Caco-2 (cell line): ENCODE measurements at places on chromosomes 11 and 22. TPM values are rescaled to one million over a fixed set of nuclear protein-coding genes. Genes with fewer than 3 reads are reported as not detected.

Gene RRP8
- total RNA-seq: 20.0 and 21.0 TPM in 2 replicates

Gene PHOX2A
- not detected in 2 replicates for total RNA-seq

- no peak overlapping the region for H3K4me3 ChIP-seq
- H3K27me3 ChIP-seq: no peaks in the 10 kb centered on the region
- no peaks in the 10 kb centered on the region for H3K4me1 ChIP-seq
These were observed 16.7 kb downstream of the BCL2L13 start for GRCh38 chr22:17655289-17655688.

Gene NLRP14
- not detected in 2 replicates for total RNA-seq

GRCh38 chr11:102325088-102325487, 7.8 kb downstream of the BIRC3 start:
- no peak overlapping the region for H3K27ac ChIP-seq
- no peak overlapping the region for H3K4me3 ChIP-seq
- no peaks in the 10 kb centered on the region for H3K27me3 ChIP-seq
- DNase-seq: no peak
- H3K4me1 ChIP-seq: no peaks in the 10 kb centered on the region

Gene CABP7
- not detected in 2 replicates for total RNA-seq

GRCh38 chr11:68122936-68123539, 1.9 kb upstream of the CHKA start:
- no peaks in the 10 kb centered on the region for H3K27me3 ChIP-seq
- no peaks in the 10 kb centered on the region for H3K36me3 ChIP-seq
- H3K4me1 ChIP-seq: peaks cover 80% of the 10 kb centered on the region
- DNase-seq: peak; percentile 91
- H3K4me3 ChIP-seq: no peak overlapping the region

DNA sequence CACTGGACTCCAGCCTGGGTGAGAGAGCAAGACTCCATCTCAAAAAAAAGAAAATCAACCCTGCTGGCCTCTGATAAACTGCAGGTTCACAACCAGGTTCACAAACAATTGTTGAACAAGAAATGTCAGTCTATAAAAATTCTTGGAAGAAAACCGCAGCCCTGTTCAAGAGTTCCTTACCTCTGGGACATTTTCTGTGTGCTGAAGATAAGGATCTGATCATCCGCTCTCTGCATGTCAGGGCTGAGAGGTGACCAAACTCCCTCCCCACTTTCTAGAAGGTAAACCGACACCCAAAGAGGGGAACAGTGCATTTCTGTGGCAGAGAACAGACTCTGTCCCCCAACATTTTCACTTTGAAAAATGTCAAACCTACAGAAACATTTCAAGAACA, 4.2 kb upstream of the UPK3A start:
- H3K4me1 ChIP-seq: peaks cover 75% of the 10 kb centered on the region
- no peak overlapping the region for H3K4me3 ChIP-seq
- no peaks in the 10 kb centered on the region for H3K36me3 ChIP-seq
- DNase-seq: peak; percentile 58
- H3K27me3 ChIP-seq: no peaks in the 10 kb centered on the region
- peak overlapping the region; percentile 70 for H3K27ac ChIP-seq

- no peaks in the 10 kb centered on the region for H3K27me3 ChIP-seq
- no peak overlapping the region for H3K4me3 ChIP-seq
- peak overlapping the region; percentile 1 for H3K27ac ChIP-seq
- peaks cover 6% of the 10 kb centered on the region; the same call in 1 of the 2 replicates for H3K4me1 ChIP-seq
- no peak for DNase-seq
These were observed 61.4 kb upstream of the MTMR2 start for GRCh38 chr11:95985174-95985808.

GRCh38 chr11:14323118-14323676, 35.8 kb downstream of the RRAS2 start:
- no peak for DNase-seq
- H3K4me1 ChIP-seq: no peaks in the 10 kb centered on the region
- H3K27me3 ChIP-seq: no peaks in the 10 kb centered on the region
- H3K36me3 ChIP-seq: no peaks in the 10 kb centered on the region
- no peak overlapping the region for H3K27ac ChIP-seq
- H3K4me3 ChIP-seq: no peak overlapping the region

Gene SLC22A25
- 0.16 TPM in 1 of 2 replicates, not detected in the other for total RNA-seq

Gene KCNQ1
- total RNA-seq: 0.72 and 1.0 TPM in 2 replicates

- H3K4me1 ChIP-seq: peaks cover 10% of the 10 kb centered on the region
- H3K36me3 ChIP-seq: no peaks in the 10 kb centered on the region
- DNase-seq: no peak
- no peak overlapping the region for H3K4me3 ChIP-seq
These were observed 5.1 kb upstream of the PPFIA1 start for GRCh38 chr11:70265341-70265740.

- DNase-seq: no peak
- 0 out of 2 replicates have a peak, but pooled peaks cover 5% of the 10 kb centered on the region for H3K4me1 ChIP-seq
- no peaks in the 10 kb centered on the region for H3K27me3 ChIP-seq
- 0 out of 2 replicates have a peak, but pooled peaks cover 1% of the 10 kb centered on the region for H3K36me3 ChIP-seq
These were observed 5.1 kb downstream of the CHEK2 start for GRCh38 chr22:28736301-28737155.

GRCh38 chr22:46846150-46846831, 83.8 kb downstream of the TBC1D22A start:
- H3K36me3 ChIP-seq: no peaks in the 10 kb centered on the region
- no peaks in the 10 kb centered on the region for H3K27me3 ChIP-seq
- DNase-seq: no peak
- no peak overlapping the region for H3K4me3 ChIP-seq
- H3K4me1 ChIP-seq: no peaks in the 10 kb centered on the region

DNA sequence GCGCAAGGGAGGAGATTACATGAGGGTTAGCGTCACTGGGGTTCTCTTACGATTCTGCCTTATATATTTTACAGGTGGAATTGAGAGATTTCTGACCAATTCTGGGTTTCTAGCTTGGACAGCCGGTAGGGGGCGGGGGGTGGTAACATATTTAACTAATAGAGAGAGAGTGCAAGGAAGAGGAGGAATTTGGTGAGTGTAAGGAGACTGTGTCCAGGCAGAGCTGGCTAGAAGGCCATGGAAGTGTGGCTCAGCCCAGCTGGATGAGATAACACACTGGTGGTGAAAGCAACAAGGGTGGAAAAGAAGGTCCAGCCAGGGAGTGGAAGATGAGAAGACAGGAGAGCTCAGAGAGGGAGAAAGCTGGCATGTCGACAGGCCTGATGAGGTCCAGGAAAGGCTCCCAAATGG, 56.5 kb downstream of the ST3GAL4 start:
- H3K27me3 ChIP-seq: no peaks in the 10 kb centered on the region
- peaks cover 5% of the 10 kb centered on the region; the same call in 1 of the 2 replicates for H3K4me1 ChIP-seq
- no peaks in the 10 kb centered on the region for H3K36me3 ChIP-seq
- peak; percentile 33 for DNase-seq

DNA sequence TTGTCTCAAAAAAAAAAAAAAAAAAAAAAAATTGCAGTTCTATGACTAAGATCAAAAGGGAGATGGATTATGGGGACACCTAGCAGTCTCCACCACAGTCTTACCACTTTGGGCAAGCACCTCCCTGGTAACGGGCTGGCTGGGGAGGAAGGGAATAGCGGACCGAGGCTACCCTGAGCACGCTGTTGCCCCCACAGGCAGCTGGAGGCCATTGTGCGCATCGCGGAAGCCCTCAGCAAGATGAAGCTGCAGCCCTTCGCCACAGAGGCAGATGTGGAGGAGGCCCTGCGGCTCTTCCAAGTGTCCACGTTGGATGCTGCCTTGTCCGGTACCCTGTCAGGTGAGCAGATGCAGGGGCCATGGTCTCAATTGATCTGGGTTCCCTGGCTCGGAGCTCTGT, 21.2 kb downstream of the MCM5 start:
- H3K36me3 ChIP-seq: peaks cover 3% of the 10 kb centered on the region
- H3K27me3 ChIP-seq: no peaks in the 10 kb centered on the region
- no peak overlapping the region for H3K4me3 ChIP-seq
- H3K27ac ChIP-seq: no peak overlapping the region

- no peaks in the 10 kb centered on the region for H3K4me1 ChIP-seq
- H3K36me3 ChIP-seq: peaks cover 22% of the 10 kb centered on the region
These were observed 40.8 kb downstream of the APOL1 start for GRCh38 chr22:36293606-36294292.

GRCh38 chr11:73185680-73186293, 32.3 kb upstream of the P2RY2 start:
- H3K27me3 ChIP-seq: no peaks in the 10 kb centered on the region
- H3K36me3 ChIP-seq: no peaks in the 10 kb centered on the region
- H3K27ac ChIP-seq: no peak overlapping the region
- no peak for DNase-seq
- H3K4me1 ChIP-seq: peaks cover 23% of the 10 kb centered on the region

DNA sequence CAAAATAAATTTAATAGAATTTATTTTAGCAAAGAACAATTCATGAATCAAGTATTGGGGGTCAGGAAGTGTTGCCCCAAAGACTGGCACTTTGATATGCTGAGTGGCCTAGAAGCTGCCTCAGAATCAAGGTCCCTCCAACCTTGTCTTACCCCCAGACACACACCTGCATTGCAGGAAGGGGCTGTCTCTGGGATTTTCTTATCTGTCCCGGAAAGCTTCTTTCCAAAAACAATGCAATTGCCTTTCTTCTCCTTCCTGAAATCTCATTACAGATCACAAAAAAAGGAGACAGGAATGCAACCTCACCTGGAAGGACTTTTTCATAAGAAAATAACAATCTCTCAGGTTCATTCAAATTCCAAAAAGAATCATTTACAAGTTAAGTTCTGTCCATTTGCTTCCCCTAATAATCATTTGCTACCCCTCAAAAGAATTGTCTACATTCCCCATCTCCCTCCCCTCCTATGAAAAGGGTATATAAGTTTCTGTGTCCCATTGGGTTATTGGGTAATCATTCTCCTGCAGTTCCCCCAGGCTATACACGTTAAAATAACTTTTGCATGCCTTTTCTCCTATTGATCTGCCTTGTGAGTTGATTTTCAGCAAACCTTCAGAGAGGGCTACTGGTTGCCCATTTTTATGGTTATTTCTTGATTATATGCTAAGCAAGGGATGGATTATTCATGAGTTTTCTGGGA, 21.3 kb downstream of the OR10A6 start:
- no peak overlapping the region for H3K27ac ChIP-seq
- no peaks in the 10 kb centered on the region for H3K36me3 ChIP-seq
- no peak overlapping the region for H3K4me3 ChIP-seq
- peaks cover 47% of the 10 kb centered on the region for H3K4me1 ChIP-seq
- DNase-seq: no peak

GRCh38 chr22:16965083-16965482, 42.9 kb downstream of the GAB4 start:
- DNase-seq: no peak
- H3K4me1 ChIP-seq: no peaks in the 10 kb centered on the region
- H3K4me3 ChIP-seq: no peak overlapping the region
- H3K27me3 ChIP-seq: no peaks in the 10 kb centered on the region; the same call in none of the 2 replicates

DNA sequence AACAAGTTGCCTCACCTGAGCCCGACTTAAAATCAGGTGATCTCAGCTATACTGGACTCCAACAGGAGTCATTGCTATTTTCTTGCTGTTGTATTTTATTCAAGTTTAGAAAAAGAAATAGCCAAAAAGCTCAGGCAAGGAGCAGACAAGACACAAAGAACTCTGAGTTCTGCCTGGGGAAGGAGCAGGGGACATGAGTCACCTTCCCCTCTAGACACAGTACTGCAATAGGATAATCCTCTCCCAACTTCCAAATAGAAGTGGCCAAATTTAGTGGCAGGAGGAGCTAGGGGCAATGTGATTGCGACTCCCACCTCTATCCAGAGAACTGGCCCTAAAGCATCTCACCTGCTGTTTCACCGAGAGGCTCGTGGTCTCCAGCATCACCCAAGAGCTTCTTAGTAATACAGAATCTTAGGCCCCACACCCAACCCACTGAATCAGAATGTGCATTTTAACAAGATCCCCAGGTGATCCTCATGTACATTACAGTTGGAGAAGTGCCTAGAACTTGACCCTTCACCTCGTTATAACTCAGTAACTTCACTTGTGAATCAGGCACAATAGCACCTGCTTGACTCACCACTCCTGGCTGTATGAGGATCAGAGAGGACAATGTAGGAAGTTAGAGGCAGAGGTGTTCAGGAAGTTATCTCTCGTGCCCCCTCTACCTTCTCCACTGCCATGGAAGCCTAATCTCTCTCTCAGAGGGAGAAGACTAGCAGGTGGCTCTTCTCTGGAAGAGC, 56.8 kb upstream of the FBXO3 start:
- DNase-seq: no peak
- peaks cover 7% of the 10 kb centered on the region; the same call in 1 of the 2 replicates for H3K4me1 ChIP-seq
- H3K27me3 ChIP-seq: peaks cover 2% of the 10 kb centered on the region
- H3K36me3 ChIP-seq: no peaks in the 10 kb centered on the region
- no peak overlapping the region for H3K27ac ChIP-seq
- H3K4me3 ChIP-seq: no peak overlapping the region

- peaks cover 3% of the 10 kb centered on the region; the same call in 1 of the 2 replicates for H3K27me3 ChIP-seq
- peaks cover 17% of the 10 kb centered on the region for H3K4me1 ChIP-seq
- peak within 1 kb of the TSS; percentile 74 for H3K4me3 ChIP-seq
- no peaks in the 10 kb centered on the region for H3K36me3 ChIP-seq
- DNase-seq: peak; percentile 87
These were observed at the start of gene IL10RA for GRCh38 chr11:117985953-117986887. Gene IL10RA, plus strand, starts transcription at chr11:117986394. Its CDS starts 74 bp downstream, at chr11:117986468.

Gene GGTLC3
- not detected in 2 replicates for total RNA-seq

DNA sequence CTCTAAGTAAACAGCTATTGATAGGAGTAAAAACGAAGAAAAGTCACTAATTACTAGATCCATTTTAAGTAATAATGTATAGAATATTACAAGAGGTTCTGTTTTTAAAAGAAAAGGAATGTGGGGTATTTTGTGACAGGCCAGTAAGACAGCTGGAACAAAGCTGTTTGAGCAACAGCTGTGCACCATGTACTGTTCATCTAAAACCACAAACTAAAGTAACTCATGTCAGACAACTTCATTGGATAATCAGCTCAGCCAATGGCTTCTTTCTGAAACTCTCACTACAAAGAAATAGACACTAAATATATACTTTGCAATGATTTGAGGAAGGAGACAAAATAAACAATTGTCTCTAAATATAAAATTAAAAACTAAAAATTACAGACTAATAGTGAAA, 16.1 kb downstream of the RRAS2 start:
- no peak overlapping the region for H3K27ac ChIP-seq
- no peaks in the 10 kb centered on the region for H3K4me1 ChIP-seq
- H3K36me3 ChIP-seq: no peaks in the 10 kb centered on the region
- H3K4me3 ChIP-seq: no peak overlapping the region

DNA sequence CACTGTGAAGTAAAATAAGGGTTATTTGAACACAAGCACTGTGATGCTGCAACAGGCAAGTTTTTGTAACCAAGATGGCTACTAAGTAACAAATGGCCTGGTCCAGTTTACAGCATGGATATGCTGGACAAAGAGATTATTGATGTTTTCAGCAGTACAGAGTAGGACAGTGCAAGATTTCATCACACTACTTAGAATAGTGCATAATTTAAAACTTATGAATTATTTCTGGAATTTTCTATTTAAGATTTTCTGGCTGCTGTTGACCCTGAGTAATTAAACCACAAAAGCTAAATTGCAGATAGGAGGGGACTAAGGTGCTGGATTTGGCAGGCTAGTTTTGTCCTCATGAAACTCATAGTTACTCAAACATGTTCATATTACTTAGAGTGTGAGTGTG, 33.1 kb downstream of the CEP295 start:
- no peaks in the 10 kb centered on the region for H3K27me3 ChIP-seq
- no peak overlapping the region for H3K27ac ChIP-seq
- H3K4me1 ChIP-seq: no peaks in the 10 kb centered on the region
- no peak for DNase-seq
- H3K36me3 ChIP-seq: peaks cover 5% of the 10 kb centered on the region; the same call in 1 of the 2 replicates

Gene MFRP
- total RNA-seq: not detected in 2 replicates
